NCI-H2171 treated with DMSO at 0.1 percent for 48 hours (cell line): ENCODE measurements at places on chromosomes 2 and 18.
A peak's percentile ranks its signal among the peaks of the same experiment; 100 is the strongest.

DNA sequence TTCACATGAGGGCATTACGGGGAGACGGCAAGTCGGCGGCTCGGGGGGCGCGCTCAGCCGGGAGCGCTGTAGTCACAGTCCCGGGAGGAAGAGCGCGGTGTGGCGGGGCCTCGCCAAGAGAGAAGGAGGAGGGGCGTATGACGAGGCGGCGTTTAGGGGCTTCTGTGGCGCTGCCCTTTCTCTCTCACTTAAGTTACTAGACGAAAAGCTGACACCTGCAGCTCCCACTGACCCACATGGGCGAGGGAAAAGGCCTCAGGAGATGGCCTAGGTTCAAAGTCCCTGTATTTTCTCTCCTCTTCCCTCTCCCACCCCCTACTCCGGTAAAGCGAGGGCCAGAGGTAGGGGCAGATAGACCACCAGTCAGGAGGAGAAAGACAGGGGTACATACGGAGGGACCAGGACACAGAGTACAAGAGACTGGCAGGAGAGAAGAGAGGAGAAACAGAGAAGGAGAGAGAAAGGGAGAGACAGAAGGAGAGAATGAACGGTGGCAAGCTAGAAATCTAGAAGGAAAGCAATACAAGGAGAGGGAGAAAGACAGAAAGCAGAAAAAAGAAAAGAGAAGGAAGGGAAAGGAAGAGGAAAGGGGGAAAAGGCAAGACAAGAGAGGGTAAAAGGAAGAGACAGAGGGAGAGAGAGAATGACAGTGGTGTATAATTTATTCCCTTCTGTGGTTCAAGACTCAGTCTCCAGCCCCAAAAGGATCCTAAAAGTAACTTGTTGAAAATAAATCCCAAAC is 3.8 kb downstream of the SIX2 start:
- DNase-seq: no peak

DNA sequence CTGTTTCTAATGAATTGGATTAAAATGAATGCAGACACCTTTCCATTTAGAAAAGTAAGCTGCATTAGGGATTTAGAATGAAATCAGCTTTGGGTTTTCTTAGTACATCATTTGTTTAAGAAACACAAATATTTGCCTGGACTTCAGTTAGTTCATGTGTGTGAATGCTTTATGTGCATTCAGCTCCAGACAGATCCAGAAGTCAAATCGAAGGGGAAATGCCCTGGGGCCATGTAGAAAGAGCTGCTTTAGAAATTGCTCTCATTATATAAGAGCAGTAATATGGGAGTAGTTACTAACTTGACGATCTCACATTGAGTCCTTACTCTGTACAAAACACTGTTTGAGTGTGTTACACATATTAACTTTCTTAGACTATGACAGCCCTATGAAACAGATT is 88.0 kb upstream of the TTC39C start:
- DNase-seq: no peak

GRCh38 chr2:48824116-48824515 is 68.6 kb upstream of the LHCGR start:
- no peak for DNase-seq

DNA sequence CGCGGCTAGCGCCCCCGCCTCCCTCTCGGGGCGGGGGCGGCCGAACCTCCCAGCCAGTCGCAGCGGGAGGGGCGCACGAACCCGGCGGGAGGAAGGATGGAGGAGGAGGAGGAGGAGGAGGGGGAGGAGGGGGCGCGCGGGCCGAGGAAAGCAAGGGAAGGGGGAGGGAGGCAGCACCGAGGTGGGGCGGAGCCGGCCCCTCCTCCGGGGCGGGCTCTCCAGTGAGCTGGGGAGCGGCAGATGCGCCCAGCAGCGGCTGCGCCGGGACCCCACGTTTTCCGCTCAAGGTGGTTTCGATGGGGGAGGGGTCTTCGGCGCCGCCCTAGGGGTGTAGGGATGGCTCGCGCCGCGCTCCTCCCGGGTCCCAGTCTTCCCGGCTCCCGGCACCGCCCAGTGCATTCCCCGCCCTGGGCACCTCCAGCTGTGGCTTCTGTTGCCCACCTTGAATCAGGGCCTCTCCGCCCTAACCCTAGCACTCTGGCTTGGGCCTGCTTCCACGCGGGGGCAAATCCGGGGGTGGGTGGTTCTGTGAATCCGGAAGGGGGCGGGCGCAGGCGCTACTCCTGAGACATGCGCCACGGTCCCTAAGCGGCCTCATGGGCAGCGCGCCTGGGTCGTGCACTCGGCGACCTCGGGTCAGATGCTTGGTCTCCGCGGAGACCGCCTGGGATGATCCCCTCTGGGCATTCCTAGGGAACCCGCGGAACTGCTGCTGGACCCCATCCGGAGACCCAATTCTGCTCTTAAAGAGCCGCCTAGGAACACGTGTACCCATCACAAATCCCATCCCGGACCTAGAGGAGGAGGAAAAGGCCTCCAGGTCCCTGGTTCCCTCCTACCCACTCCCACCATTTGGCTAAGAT is at the start of gene FBXO41:
TSS of gene FBXO41 (minus strand) at position 183 of the 863 bp plus-strand sequence. CDS start 14,848 bp downstream, outside the sequence.
- DNase-seq: peak; percentile 74

- DNase-seq: no peak
Observed at GRCh38 chr2:227153758-227154486, 10.1 kb downstream of the COL4A4 start.

DNA sequence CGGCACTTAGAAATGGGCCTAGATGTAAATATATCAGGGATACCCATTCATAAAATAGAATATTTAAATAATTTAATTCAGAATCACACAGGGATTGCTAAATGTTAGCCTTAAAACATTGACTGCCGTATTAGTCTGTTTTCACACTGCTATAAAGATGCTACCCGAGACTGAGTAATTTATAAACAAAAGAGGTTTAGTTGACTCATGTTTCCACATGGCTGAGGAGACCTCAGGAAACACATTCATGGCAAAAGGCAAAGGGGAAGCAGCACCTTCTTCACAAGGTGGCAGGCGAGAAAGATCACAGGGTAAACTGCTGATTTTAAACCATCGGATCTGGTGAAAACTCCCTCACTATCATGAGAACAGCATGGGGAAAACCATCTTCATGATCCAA is 223.6 kb upstream of the GULP1 start:
- DNase-seq: no peak

DNA sequence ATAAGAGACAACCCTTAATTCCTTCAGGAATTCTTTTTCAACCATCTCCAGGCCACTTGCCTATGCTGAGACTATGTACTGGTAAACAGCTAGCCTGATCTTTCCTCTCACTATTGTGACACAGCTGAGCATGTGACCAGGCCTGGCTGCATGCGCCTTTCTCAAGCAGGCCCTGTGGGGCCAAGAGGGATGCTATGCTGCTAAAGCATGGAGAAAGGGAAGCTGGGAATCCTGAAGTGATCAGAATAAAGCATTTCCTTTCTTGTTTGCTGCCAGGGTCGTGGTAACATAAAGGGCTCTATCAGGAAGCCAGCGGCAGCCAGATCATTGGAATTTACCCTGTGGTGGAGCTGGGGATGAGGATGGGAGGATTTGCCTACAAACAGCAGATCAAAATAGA is 29.8 kb upstream of the LCLAT1 start:
- DNase-seq: no peak

- DNase-seq: no peak
Observed at GRCh38 chr18:49230326-49230725, 230.1 kb downstream of the DYM start.

DNA sequence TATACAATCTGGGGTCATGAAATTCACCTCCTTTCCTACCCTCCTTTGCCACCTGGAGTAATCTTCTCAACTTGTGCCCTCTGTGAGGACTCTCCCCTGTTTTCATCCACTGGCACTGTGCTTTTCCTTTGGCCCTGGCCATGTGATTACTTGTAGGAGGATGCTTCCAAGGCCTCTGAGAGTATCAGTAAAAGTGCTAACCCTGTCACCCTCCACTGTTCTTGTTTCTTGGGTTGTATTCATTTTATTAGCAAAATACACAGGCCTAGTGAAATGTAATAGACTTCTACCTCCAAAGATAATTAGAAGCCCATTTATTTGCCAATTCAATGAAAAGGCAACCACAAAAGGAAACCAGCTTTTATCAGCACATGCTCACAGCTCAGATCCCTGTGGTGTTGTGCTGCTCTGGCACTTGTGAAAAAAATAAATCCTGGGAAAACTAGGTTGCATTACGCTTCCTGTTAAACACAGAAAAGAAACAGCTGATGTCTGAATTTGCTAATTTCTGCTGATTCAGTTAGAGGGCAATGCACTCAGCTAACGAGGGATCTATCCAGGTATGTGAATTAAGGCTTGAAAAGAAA is 357.5 kb upstream of the ETAA1 start:
- DNase-seq: no peak

DNA sequence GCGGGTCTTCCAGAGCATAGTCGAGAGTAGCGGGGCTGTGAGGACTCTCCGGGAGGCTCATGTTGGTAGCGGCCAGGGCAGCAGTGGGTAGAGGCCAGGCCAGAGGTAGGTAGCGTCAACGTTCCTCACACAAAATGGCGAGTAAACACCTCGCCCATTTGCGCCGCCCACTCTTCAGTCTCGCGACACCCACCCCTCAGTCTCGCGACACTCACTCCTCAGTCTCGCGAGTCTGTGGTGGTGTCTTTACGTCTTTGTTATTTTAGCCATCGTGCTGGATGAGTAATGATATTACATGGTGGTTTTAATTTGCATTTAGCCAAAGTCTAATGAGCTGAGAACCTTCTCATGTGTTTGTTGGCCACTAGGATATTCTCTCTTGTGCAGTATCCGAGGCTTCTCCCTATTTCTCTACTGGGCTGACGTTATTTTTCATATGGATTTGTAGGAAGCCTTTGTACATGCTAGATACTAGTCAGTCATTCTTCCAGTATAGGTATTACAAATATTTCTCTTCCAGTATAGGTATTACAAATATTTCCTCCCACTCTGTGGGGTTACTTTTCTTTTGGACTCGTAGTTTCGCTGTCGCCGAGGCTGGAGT is at the start of gene TSPYL6:
TSS of gene TSPYL6 (minus strand) at position 139 of the 604 bp plus-strand sequence. CDS start at position 61, 78 bp downstream.
- DNase-seq: no peak

DNA sequence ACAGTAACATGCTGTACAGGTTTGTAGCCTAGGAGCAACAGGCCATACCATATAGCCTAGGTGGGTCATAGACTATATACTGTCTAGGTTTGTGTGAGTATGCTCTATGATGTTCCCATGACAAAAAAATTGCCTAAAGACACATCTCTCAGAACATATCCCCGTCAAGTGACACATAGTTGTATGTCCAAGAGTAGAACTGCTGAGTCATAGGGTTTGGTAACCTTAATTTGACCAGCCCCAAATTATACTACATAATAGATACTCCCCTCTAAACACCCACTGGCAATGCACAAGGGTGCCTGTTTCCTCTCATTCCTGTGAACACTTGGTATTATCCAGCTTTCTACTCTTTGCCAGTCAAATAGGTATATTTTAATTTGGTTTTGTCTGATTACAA is 161.6 kb downstream of the LCLAT1 start:
- no peak for DNase-seq

- DNase-seq: peak; percentile 19
Observed at GRCh38 chr2:185279999-185280398, 458.6 kb upstream of the FSIP2 start.

DNA sequence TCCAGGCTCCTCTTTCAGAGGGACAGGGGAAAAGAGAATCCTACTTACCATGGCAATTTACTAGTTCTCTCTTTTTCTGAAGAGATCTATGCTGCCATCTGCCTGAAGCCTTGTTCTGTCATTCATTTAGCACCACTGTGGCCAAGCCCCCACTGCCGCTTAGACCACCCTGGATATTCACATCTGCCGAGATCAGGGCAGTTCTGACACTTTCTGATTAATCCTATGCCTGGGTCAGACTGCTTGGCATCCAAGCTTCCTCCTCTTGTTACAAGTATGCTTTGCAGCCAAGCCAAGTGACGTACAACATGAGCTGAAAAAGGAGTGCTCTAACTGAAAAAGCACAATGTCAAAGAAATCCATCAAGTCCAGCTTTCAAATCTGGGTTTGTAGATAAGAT is 332.6 kb downstream of the SUCLG1 start:
- no peak for DNase-seq

DNA sequence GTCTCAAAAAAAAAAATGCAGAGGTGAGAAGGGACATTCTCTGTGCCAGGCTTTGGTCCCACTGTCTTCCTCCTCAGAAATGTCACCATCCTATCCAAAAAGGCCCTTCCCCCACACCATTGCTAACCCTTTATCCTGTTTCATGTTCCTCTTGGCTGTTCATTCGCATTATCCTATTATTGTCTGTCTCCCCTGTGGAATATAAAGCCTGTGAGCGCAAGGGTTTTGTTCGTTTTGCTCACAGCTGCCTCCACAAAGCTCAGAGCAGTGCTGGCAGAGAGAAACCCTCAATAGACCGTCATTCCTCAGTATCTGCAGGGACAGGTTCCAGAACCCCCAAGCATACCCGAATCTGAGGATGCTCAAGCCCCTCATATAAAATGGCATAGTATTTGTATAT is 91.8 kb downstream of the LOXHD1 start:
- DNase-seq: no peak

GRCh38 chr18:12420821-12421421 is 13.2 kb downstream of the PRELID3A start:
- peak; percentile 78 for DNase-seq

DNA sequence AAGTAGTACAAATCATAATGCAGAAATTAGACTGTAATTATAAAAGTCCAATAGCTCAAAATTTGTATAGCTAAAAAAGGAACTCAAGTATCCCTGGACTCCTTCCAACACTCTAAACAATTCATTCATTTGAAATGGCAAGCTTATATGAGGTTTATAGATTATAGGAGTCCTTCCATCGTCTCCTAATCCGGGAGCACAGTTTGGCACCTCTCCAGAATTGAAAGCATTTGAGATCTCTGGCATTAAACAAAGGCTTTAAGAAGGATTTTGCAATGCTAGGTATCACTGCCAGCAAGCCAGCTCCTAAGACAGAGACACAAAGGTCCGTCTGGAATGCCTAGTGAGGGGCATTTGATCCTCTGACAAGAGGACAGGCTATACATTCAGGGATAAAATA is 90.9 kb downstream of the ACVR1 start:
- DNase-seq: no peak

DNA sequence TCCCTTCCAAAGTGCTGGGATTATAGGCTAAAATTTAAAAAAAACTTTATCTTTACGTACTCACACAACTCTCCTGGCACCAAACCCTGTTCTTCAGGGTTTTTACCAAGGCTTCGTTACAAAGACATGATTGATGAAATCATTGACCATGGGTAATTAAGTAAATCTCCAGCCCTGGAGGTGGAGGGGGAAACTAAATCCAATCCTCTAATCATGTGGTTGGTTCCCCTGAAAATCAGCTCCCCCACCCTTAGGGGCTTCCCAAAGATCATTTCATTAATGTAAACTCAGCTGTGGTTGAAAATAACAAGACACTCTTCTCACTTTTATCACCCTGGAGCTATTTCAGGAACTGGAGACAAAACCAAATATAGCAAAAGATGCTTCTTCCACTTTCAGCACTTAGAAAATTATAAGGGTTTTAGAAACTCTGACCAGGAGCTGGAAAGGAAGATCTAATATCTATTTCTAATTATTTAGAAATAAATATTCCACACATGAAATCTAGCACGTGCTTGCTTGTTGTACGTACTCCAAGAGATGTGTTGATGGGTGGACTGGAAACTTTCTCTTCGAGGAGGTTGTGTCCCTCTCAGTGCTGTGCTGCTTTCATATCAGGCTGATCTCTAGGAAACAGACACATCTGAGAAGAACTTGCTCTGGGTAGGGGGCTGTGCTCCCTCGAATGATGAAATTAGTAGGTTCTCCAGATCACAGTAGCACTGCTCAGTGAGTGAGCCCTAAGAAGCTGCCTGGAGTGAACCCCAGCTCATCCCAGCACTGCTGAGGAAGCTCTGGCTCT is 67.2 kb downstream of the SMAD4 start:
- DNase-seq: no peak
